M059J (cell line): ENCODE measurements at places on chromosomes 7 and 10. TPM values are rescaled to one million over a fixed set of nuclear protein-coding genes. Genes with fewer than 3 reads are reported as not detected.

Gene SPDYE6
- total RNA-seq = not detected in 2 replicates

Gene RHEB
- 168 and 238 TPM in 2 replicates for total RNA-seq

Gene SMARCD3
- total RNA-seq = 3.2 and 4.3 TPM in 2 replicates

Gene NPFFR1
- total RNA-seq = not detected in 2 replicates

Gene PRPS1L1
- not detected in 2 replicates for total RNA-seq

Gene MEIG1
- not detected in 2 replicates for total RNA-seq

Gene C7orf57
- 0.25 and 0.62 TPM in 2 replicates for total RNA-seq

Gene LRIT1
- total RNA-seq = not detected in 2 replicates

Gene AKR1C8
- total RNA-seq = not detected in 2 replicates

Gene UCN3
- not detected in 2 replicates for total RNA-seq

Gene KAT6B
- total RNA-seq = 5.1 and 5.8 TPM in 2 replicates

Gene DGKB
- total RNA-seq = 0.05 TPM in 1 of 2 replicates, not detected in the other

Gene DLG5
- total RNA-seq = 10.4 and 19.5 TPM in 2 replicates

Gene CYP3A4
- 0.05 TPM in 1 of 2 replicates, not detected in the other for total RNA-seq
